ENCODE measurements at places on chromosomes 7 and 10.
A peak's percentile ranks its signal among the peaks of the same experiment; 100 is the strongest.

- H3K4me1 ChIP-seq, result no peaks in the 10 kb centered on the region
- no peak overlapping the region for H3K4me3 ChIP-seq
- H3K36me3 ChIP-seq, result no peaks in the 10 kb centered on the region
Measured at GRCh38 chr7:111107579-111107978, 16.7 kb downstream of the LRRN3 start.

DNA sequence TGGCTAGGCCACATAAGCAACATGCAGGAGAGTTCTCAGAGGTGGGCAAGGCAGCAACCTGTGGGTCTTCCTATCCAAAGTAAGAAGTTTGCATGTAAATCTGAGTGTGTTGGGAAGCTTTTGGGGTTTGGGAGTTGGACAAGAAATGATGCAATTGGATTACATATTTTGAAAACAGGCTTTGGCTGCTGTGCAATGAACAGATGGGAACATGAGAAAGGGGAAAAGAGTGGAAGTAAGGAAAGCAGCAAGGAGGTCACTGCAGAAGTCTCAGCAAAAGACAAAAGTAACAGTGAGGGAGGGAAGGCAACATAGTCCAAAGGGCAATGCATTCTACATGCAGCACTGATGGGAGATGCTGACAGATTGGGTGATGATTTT lies 61.1 kb upstream of the C10orf90 start:
- H3K27ac ChIP-seq, result no peak overlapping the region
- DNase-seq, result no peak
- no peak overlapping the region for H3K4me3 ChIP-seq
- H3K4me1 ChIP-seq, result no peaks in the 10 kb centered on the region
- no peaks in the 10 kb centered on the region for H3K36me3 ChIP-seq

GRCh38 chr10:93954299-93954698 lies 39.4 kb upstream of the PLCE1 start:
- no peak overlapping the region for H3K27ac ChIP-seq
- no peaks in the 10 kb centered on the region for H3K36me3 ChIP-seq
- H3K4me3 ChIP-seq, result no peak overlapping the region
- no peaks in the 10 kb centered on the region for H3K4me1 ChIP-seq
- no peak for DNase-seq

GRCh38 chr10:48484911-48485310 lies 120.0 kb downstream of the ARHGAP22 start:
- no peaks in the 10 kb centered on the region for H3K4me1 ChIP-seq
- DNase-seq, result no peak
- no peak overlapping the region for H3K27ac ChIP-seq
- H3K4me3 ChIP-seq, result no peak overlapping the region
- H3K36me3 ChIP-seq, result no peaks in the 10 kb centered on the region

DNA sequence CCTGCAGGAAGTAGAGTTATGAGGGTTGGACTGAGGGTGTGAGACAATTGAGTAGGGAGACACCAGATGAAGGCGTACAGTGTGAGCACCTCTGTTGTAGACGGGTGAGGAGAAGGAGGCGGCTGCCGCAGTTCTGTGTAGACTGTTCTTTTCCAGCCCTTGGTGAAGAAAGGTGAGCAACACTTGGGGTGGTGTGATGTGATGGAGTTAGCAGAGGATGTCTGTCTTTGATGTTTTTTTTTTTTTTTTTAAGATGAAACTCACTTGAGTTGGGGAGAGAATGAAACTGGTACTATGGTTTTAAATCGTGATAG lies 42.8 kb upstream of the RNF216 start:
- H3K36me3 ChIP-seq, result no peaks in the 10 kb centered on the region
- H3K27ac ChIP-seq, result peak overlapping the region; percentile 90
- peaks cover 18% of the 10 kb centered on the region for H3K4me1 ChIP-seq
- DNase-seq, result peak; percentile 36

- H3K36me3 ChIP-seq, result no peaks in the 10 kb centered on the region
- H3K4me3 ChIP-seq, result no peak overlapping the region
- DNase-seq, result no peak
- H3K4me1 ChIP-seq, result no peaks in the 10 kb centered on the region
- no peak overlapping the region for H3K27ac ChIP-seq
Measured at GRCh38 chr7:72493850-72494661, 81.9 kb upstream of the CALN1 start.

DNA sequence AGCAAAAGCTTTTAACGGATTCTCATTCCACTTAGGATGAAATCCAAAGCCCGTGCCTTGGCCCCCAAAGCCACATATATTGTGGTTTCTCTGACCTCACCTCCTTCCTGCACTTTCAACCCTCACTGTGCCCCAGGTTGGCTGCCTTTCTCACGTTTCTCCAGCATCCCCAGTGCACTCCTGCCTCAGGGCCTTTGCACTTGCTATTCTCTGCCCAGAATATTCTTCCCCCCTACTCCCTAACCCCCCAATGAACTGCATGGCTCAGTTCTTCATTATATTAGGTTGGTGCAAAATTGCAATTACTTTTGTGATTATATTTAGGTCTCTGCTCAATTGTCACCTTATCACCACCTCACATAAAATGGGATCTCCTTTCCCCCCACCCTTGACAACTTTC lies 34.2 kb downstream of the MYOF start:
- no peak overlapping the region for H3K27ac ChIP-seq
- no peaks in the 10 kb centered on the region for H3K4me1 ChIP-seq
- DNase-seq, result no peak
- no peak overlapping the region for H3K4me3 ChIP-seq

DNA sequence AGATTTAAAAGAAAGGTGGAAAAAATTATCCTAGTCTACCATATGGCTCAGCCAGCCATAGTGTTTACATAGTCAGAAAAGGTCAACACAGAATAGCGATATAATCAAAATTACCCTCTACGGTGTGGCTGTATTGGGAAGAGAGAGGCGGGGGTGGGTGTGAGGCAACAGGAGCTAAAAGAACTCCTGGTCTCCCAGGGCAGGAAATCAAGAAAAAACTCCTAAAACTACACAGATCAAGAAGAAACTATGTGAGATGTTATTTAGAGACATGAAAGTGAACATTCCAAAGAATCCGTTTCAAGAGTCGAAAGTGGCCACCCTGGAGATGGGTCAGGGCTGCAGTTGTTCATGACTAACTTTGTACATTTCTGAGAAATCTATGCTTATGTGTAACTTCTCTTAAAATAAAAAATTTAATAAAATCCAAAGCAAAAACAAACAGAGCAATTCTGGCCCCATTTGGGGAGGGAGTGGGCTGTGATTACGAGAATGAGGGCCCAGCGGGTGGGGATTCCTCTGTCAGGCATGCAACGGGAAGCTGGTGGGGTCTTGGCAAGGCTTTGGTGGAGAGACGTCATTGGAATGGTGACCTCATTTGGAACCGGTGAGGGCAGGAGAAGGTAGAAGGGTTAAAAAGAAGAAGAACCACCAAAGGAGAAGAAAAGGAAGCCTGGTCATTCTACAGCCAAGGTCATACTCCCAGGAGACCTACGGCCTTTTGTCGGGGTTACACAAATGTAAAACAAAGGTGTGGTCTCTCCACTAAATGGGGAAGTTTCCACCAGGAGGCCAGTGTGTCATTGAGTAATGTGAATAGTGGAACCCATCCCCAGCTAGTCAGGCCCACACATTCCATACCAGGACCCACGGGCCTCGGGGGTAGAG lies 71.2 kb upstream of the DUSP5 start:
- H3K4me1 ChIP-seq, result no peaks in the 10 kb centered on the region
- no peak overlapping the region for H3K4me3 ChIP-seq
- H3K27ac ChIP-seq, result no peak overlapping the region
- DNase-seq, result no peak

DNA sequence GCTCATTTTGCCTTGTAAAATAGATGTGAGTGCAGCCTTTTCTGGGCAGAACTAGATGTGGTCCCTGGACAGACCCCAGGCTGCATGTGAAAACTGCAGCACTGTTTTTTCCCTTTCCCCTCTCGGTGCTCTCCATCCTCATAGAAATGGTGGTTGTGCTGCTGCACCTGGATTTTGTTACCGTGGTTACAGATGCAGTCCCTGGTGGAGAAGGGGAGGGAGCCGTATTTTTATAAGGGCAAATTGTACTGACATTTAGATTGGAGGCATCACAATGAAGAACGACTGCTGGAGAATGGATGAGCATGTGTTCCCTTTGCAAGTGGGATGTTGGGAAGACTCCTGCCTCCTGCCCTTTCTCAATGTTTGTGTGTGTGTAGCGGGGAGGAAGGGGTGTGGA lies 469.9 kb downstream of the CCSER2 start:
- H3K4me1 ChIP-seq, result no peaks in the 10 kb centered on the region
- no peaks in the 10 kb centered on the region for H3K36me3 ChIP-seq
- H3K4me3 ChIP-seq, result no peak overlapping the region
- H3K27ac ChIP-seq, result no peak overlapping the region
- no peak for DNase-seq

- DNase-seq, result no peak
- no peaks in the 10 kb centered on the region for H3K36me3 ChIP-seq
- no peak overlapping the region for H3K4me3 ChIP-seq
- no peak overlapping the region for H3K27ac ChIP-seq
Measured at GRCh38 chr7:26278770-26279169, 12.9 kb upstream of the SNX10 start.

GRCh38 chr7:83021032-83021431 lies 141.7 kb downstream of the PCLO start:
- no peak for DNase-seq
- H3K27me3 ChIP-seq, result no peaks in the 10 kb centered on the region
- H3K4me3 ChIP-seq, result no peak overlapping the region
- no peak overlapping the region for H3K27ac ChIP-seq
- no peaks in the 10 kb centered on the region for H3K4me1 ChIP-seq

GRCh38 chr7:83934118-83934734 lies 260.4 kb downstream of the SEMA3A start:
- DNase-seq, result no peak
- no peaks in the 10 kb centered on the region for H3K27me3 ChIP-seq

- no peak overlapping the region for H3K4me3 ChIP-seq
- H3K36me3 ChIP-seq, result no peaks in the 10 kb centered on the region
- H3K27me3 ChIP-seq, result peaks cover 8% of the 10 kb centered on the region
- no peaks in the 10 kb centered on the region for H3K4me1 ChIP-seq
- H3K27ac ChIP-seq, result no peak overlapping the region
Measured at GRCh38 chr7:148397551-148397950, 193.0 kb upstream of the C7orf33 start.

GRCh38 chr7:96648784-96649183 lies 60.9 kb downstream of the SEM1 start:
- no peak overlapping the region for H3K4me3 ChIP-seq
- H3K27me3 ChIP-seq, result no peaks in the 10 kb centered on the region
- no peak overlapping the region for H3K27ac ChIP-seq
- no peak for DNase-seq
- no peaks in the 10 kb centered on the region for H3K4me1 ChIP-seq

- peaks cover 12% of the 10 kb centered on the region for H3K36me3 ChIP-seq
- no peak for DNase-seq
- no peak overlapping the region for H3K27ac ChIP-seq
- H3K27me3 ChIP-seq, result no peaks in the 10 kb centered on the region
Measured at GRCh38 chr7:1868516-1869165, 198.6 kb downstream of the ELFN1 start.

DNA sequence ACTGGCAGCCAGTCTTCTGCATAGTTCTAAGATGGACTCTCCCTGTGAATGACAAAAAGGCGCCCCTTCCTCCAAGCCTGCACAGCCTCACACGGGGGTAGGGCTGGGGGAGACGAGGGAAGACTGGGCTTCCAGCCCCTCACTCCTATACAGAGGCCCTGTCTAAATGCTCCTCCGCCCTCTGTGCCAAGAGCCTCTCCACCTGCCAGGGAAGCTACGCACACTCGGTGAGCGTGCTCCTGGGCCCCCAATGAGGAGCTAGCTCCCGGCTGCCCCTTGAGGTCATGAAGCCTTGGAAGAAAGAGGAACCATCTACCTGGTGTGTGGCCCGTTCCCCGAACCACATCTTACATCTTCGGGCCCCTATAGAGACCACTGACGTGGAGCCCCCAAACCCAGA lies 54.8 kb downstream of the CRTAC1 start:
- H3K36me3 ChIP-seq, result no peaks in the 10 kb centered on the region
- no peaks in the 10 kb centered on the region for H3K4me1 ChIP-seq
- H3K27ac ChIP-seq, result no peak overlapping the region
- H3K4me3 ChIP-seq, result no peak overlapping the region

- no peak overlapping the region for H3K4me3 ChIP-seq
- no peaks in the 10 kb centered on the region for H3K36me3 ChIP-seq
- H3K27me3 ChIP-seq, result no peaks in the 10 kb centered on the region
- no peaks in the 10 kb centered on the region for H3K4me1 ChIP-seq
- H3K27ac ChIP-seq, result no peak overlapping the region
- no peak for DNase-seq
Measured at GRCh38 chr10:12843296-12843945, 158.1 kb downstream of the CCDC3 start.

- no peak overlapping the region for H3K27ac ChIP-seq
- H3K27me3 ChIP-seq, result no peaks in the 10 kb centered on the region
- H3K36me3 ChIP-seq, result no peaks in the 10 kb centered on the region
- DNase-seq, result no peak
Measured at GRCh38 chr7:39265641-39266591, 288.2 kb downstream of the POU6F2 start.

- H3K4me1 ChIP-seq, result no peaks in the 10 kb centered on the region
- no peaks in the 10 kb centered on the region for H3K36me3 ChIP-seq
- H3K4me3 ChIP-seq, result no peak overlapping the region
Measured at GRCh38 chr10:33706746-33707145, 372.3 kb upstream of the NRP1 start.

GRCh38 chr7:121620206-121620605 lies 224.1 kb upstream of the FAM3C start:
- DNase-seq, result no peak
- H3K4me3 ChIP-seq, result no peak overlapping the region
- no peak overlapping the region for H3K27ac ChIP-seq
- no peaks in the 10 kb centered on the region for H3K36me3 ChIP-seq
- no peaks in the 10 kb centered on the region for H3K27me3 ChIP-seq

DNA sequence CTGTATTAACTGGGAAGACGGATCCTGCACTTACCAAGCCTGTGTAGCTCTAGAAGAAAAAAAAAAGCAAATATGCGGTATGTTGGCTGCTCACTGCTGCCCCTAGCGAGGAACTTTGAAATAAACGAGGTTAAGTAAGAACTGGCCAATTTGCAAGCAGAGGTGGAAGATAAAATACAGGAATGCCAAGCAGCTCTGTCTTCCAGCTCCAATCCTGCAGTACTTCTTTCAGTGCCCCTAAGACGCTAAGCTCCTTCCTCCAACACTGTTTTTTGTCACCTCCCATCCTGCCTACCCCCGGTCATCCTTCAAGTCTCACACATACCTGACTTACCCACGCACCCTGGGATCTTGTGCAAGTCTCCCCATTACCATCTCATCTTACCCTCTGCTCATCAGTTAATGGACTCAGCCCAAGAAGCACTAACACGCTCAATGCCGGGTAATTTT lies 809 bp downstream of the C10orf143 start:
- H3K27ac ChIP-seq, result peak overlapping the region; percentile 90
- H3K4me1 ChIP-seq, result peaks cover 22% of the 10 kb centered on the region
- peak; percentile 48 for DNase-seq
- H3K27me3 ChIP-seq, result no peaks in the 10 kb centered on the region
- H3K4me3 ChIP-seq, result peak overlapping the region; percentile 80
- no peaks in the 10 kb centered on the region for H3K36me3 ChIP-seq

- H3K4me3 ChIP-seq, result no peak overlapping the region
- no peaks in the 10 kb centered on the region for H3K4me1 ChIP-seq
- H3K27ac ChIP-seq, result no peak overlapping the region
- no peak for DNase-seq
- H3K27me3 ChIP-seq, result no peaks in the 10 kb centered on the region
- no peaks in the 10 kb centered on the region for H3K36me3 ChIP-seq
Measured at GRCh38 chr7:35982600-35982999, 170.5 kb upstream of the EEPD1 start.

- DNase-seq, result no peak
- H3K27me3 ChIP-seq, result no peaks in the 10 kb centered on the region
- H3K4me1 ChIP-seq, result no peaks in the 10 kb centered on the region
- no peaks in the 10 kb centered on the region for H3K36me3 ChIP-seq
- H3K4me3 ChIP-seq, result no peak overlapping the region
Measured at GRCh38 chr10:68212721-68213352, 19.1 kb downstream of the ATOH7 start.
